Activated CD8-positive, alpha-beta memory T cell treated with anti-CD3 and anti-CD28 coated beads, Interleukin-2, amount 10 ng/mL, durations not matched to agents 7 days and 5 days (primary cell): ENCODE measurements at places on chromosomes 4 and X. TPM values are rescaled to one million over a fixed set of nuclear protein-coding genes. Genes with fewer than 3 reads are reported as not detected.

DNA sequence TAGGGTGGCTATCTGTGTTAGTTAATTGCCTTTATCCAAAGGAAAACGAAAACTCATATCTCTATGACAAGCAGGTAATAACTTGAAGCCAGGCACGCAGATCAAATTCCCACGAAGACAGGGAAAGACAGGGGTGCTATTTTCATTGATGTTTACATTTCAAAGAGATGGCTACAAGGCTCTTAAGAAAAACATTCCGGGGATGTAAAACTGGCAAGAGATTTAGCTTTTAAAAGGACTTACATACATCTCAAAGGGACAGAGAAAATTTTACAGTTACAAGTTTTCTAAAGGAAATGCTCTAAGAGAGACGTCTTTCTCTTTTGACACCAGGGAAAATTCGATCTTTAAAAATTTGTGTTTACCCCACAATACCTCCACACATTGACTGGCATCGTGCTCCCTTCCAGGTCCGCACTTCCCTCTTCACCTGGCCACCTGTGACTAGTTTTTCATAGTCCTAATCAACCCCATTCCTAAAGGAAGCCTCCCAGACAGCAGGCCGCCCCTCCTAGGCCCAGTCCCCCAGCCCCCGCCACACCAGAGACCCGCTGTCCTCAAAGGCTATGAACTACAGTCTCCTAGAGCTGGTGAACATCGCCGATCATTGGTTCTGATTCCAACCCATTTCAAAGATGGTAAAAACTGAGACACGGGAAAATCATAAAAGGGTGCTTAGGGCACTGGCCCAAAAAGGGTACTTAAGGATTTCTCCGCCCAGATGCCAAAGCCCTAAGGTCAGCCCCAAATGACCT is 649 bp upstream of the ARAF start:
- peak overlapping the region; percentile 95 for H3K27ac ChIP-seq
- peaks cover 47% of the 10 kb centered on the region for H3K4me1 ChIP-seq
- H3K4me3 ChIP-seq, result peak overlapping the region; percentile 93
- no peaks in the 10 kb centered on the region for H3K27me3 ChIP-seq

- H3K27ac ChIP-seq, result no peak overlapping the region
- H3K27me3 ChIP-seq, result no peaks in the 10 kb centered on the region
- DNase-seq, result no peak
- H3K4me3 ChIP-seq, result no peak overlapping the region
Measured at GRCh38 chr4:89998469-89999011, 103.9 kb downstream of the MMRN1 start.

DNA sequence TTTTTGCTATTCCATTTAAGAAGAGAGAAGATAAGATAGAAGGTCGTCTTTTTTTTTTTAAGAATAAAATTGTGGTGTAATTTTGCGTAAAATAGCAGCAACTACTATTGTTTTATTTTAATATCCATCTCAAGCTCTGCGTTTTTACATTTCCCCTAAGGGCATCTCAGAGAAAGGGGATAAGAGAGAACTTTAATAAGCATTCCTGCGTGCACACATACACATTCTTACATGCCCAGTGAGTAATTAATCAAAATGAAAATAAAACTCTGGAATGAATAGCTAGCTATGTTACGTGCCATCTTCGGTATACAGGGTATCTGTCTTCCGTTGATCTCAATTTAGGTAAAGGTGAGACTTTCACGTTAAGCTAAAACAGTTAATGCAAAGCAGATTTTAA is 200.3 kb upstream of the TENM3 start:
- no peaks in the 10 kb centered on the region for H3K4me1 ChIP-seq
- no peak overlapping the region for H3K4me3 ChIP-seq
- no peaks in the 10 kb centered on the region for H3K27me3 ChIP-seq
- H3K36me3 ChIP-seq, result no peaks in the 10 kb centered on the region
- H3K27ac ChIP-seq, result no peak overlapping the region
- DNase-seq, result no peak

Gene MAGEA9
- not detected for total RNA-seq

Gene PDZD4
- 0.07 TPM for total RNA-seq

DNA sequence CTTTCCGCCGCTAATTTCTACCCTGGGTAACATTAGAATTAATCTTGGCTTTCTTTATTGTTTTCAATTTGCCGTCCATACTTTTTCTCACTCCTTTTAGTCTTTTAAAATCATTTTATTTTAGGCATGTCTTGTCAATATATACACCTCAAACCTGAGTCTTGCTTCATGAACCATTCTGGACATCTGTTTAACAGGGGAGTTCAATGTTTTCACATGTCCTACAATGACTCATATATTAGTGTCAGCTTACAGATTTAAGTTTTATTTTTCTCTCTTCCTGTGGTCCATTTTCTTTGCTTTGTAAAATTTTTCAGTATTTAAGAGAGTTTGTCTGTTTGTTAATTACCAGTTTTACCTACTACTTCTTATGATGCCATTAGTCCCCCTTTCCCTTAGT is 89.5 kb downstream of the LCORL start:
- H3K36me3 ChIP-seq, result peaks cover 10% of the 10 kb centered on the region
- no peak for DNase-seq
- H3K4me3 ChIP-seq, result no peak overlapping the region
- H3K27me3 ChIP-seq, result no peaks in the 10 kb centered on the region

GRCh38 chr4:44368413-44369167 is 80.0 kb downstream of the KCTD8 start:
- no peaks in the 10 kb centered on the region for H3K4me1 ChIP-seq
- H3K27me3 ChIP-seq, result no peaks in the 10 kb centered on the region
- no peaks in the 10 kb centered on the region for H3K36me3 ChIP-seq
- no peak overlapping the region for H3K4me3 ChIP-seq
- no peak for DNase-seq

DNA sequence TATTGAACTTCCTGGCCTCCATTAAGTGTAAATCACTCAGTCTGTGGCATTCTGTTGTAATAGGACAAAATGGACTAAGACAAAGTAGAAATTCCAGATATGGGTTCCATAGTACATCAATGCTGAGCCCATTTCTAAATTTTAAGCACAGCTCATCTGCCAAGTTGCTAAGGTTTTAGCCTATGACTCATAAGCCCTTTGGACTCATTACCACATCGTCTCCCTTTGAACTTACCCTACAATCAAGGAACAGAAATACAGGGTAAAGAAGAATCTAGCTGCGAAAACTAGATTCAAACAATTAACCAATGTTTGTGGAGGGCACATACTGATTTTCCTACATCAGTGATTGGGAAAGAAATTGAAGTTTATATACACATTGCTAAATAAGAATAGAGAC is 31.8 kb downstream of the NAA11 start:
- H3K4me3 ChIP-seq, result no peak overlapping the region
- DNase-seq, result no peak
- H3K27ac ChIP-seq, result no peak overlapping the region
- H3K27me3 ChIP-seq, result no peaks in the 10 kb centered on the region

DNA sequence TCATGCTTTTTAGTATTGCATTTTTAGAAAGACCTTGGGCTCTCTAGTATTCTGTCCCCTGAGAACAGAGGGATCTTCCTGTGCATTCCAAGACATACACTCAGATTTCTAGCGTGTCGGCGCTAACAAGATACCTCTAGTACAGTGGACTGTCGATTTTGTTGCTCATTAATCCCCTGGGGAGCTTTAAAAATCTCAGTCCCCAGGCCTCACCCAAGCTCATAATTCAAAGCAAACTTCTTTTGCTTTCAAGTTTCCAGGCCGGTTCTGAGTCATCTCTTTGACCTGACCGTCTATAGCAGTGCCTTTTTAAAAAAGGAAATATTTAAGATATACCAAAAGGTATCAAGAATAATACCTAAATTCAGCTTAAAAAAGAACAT is 137.0 kb downstream of the AMMECR1 start:
- H3K4me1 ChIP-seq, result peaks cover 10% of the 10 kb centered on the region
- peaks cover 10% of the 10 kb centered on the region for H3K36me3 ChIP-seq
- no peak overlapping the region for H3K27ac ChIP-seq
- H3K4me3 ChIP-seq, result no peak overlapping the region

DNA sequence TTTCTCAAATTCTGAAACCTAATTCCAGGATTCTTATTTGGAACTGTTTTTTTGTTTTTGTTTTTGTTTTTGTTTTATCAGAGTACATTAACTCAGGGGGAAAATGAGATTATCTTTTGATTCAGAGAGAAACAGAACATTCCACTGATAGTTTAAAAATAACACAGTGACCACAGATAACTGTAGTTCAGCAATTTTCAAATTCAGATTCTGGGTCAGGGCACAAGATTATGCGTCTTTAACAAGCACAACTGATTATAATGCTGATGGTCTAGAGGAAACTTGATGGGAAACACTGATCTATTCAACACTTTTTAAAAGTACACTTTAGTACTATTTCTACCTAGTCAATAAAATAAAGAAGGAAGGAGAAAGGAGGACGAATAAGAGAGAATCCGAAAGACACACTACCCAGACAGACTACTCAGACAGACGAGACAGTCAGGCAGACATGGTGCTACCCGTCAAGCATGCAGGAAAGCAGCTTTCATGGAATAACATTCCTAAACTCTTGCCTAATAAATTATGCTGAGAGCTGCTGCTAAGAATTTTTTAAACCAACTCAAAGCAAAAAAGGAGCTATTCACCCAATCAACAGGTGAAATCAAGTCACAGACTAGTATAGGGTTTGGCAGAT is 59.0 kb downstream of the APBB2 start:
- H3K4me1 ChIP-seq, result no peaks in the 10 kb centered on the region
- H3K27me3 ChIP-seq, result no peaks in the 10 kb centered on the region
- H3K27ac ChIP-seq, result no peak overlapping the region
- no peak overlapping the region for H3K4me3 ChIP-seq

GRCh38 chr4:39255871-39256270 is 73.5 kb downstream of the WDR19 start:
- no peak for DNase-seq
- no peaks in the 10 kb centered on the region for H3K4me1 ChIP-seq
- H3K27me3 ChIP-seq, result no peaks in the 10 kb centered on the region
- peaks cover 5% of the 10 kb centered on the region for H3K36me3 ChIP-seq

GRCh38 chr4:108536577-108536976 is 83.8 kb upstream of the RPL34 start:
- peaks cover 37% of the 10 kb centered on the region for H3K4me1 ChIP-seq
- peaks cover 8% of the 10 kb centered on the region for H3K36me3 ChIP-seq
- H3K27ac ChIP-seq, result no peak overlapping the region
- H3K27me3 ChIP-seq, result no peaks in the 10 kb centered on the region
- no peak for DNase-seq
- H3K4me3 ChIP-seq, result no peak overlapping the region

DNA sequence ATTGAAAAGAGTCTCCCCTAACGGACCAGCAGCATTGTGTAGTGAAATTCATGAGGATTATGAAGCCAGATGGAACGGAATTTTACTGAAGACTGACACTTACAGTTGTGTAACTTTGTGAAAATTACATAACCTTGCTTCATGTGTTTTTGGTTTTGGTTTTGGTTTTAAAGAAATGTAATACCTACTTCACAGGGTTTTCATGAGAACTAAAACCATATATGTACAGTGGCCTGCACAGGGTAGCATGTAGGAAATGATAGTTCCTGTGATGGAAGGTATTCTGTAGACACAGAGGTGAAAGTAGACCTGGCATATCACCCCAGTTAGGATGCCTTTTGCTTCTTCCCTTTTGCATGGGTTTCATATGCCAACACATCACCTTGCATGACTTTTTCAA is 247.0 kb downstream of the BANK1 start:
- H3K27me3 ChIP-seq, result no peaks in the 10 kb centered on the region
- H3K4me3 ChIP-seq, result no peak overlapping the region
- no peaks in the 10 kb centered on the region for H3K4me1 ChIP-seq
- DNase-seq, result no peak
- H3K36me3 ChIP-seq, result no peaks in the 10 kb centered on the region
